ENCODE measurements at places on chromosomes 2 and 18.
A peak's percentile ranks its signal among the peaks of the same experiment; 100 is the strongest.

DNA sequence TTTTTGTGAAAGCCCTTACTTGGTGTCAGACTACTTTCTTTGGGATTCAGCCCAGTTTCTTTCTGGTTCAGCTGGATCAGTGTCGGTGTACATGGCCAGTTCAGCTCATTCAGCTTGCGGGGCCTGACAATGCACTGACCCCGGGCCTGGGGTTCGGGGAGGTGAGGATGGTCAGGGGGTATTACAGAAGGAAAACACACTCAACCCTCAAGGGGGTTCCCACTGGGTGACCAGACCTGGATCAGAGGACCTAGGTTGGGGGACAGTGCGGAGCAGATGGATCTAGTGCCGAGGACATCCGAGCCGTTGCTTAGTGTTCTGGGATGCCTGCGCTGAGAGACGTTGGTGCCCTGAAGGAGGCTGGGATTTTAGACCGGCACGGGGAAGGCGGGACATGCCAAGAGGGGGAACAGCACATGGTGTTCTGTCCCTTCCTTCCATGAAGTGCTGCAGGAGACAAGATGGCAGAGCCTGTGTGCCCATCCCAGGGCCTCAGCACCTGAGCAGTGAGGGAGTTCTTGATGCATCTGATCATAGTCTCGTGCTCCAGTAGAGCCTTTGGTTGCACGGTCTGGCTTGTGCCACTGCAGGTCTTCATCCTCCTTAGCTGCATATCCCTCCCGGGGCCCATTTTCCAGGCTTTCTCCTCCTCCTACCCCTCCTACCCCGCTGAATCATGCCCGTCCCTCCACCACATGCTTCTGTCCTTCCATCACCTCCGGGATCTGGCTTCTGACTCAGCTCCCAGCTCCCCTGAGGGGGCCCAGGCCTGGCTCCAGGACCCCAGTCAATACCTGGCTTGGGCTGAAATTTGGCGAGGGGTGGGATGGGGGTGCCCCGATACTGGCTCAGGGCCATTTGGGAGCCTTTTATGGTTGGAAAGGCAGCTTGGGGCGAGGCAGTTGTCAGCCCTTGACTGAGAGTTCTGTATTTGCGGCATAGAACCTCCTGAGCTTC, 18.0 kb downstream of the SPEG start:
- no peak for DNase-seq

DNA sequence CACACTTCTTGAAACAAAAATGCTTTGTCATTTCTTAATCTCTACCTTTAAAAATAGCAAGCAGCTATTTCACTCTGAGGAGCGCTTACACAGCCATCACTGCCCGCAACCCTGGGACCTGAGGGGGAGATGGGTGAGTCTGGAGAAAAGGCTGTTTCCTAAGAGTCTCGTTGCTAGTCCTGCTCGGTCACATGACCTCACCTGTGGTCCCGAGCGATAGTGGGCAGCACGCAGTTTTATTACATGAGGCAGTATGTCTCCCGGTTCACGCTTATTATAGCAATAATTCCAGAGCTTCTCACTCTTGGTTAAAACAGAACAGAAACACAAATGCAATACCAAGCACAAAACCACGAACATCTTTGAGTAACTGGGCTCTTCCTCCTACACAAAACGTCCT, 105.3 kb downstream of the ZNF516 start:
- no peak for DNase-seq

DNA sequence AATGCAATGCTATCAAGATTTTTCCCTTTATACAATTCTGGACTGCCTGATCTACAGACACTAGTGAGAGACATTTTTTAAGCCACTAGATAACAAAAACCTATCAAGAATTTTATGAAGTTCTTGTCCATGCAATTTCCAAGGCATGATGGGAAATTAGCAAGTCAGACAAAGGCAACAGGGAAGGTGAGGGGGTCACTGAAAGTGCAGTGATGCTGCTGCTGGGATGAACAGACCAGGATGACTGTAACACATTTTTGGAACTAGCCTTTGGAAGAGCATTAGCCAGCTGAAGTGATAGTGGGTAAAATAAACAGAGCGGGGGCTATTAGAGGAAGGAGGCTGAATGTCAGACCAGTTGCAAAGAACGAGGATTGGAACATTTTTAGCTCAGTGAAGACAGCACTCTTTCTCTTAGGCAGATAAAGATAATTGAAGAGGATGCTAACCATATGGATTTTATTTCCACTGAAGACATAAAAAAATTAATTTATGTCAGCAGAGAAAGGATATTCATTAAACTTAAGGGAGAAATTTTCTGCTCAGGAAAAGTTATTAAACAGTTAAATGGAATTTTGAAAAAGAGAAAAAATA, 17.9 kb downstream of the NRXN1 start:
- no peak for DNase-seq

GRCh38 chr2:217360781-217361482, 501.1 kb upstream of the TNP1 start:
- DNase-seq: no peak

- no peak for DNase-seq
Observed at GRCh38 chr2:47531378-47532042, 128.6 kb downstream of the MSH2 start.

DNA sequence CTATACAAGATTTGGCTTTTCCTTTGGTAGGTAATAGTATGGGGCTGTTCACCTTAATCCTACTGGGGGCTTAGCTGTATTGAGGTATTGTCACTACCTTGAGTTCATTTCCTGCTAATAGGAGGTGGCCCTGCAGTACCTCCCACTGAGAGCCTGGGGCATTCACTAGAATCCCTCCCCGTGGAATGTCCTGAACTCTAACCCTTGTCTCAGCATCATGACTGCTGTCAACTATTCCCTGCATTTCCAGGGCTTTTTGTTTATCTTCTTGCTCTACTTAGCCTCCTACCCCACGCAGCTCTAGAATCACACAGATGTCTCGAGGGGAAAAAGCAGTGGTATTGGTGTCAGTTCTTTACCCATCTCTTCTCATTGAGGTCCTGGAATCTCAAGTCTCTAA, 542.3 kb downstream of the METTL4 start:
- DNase-seq: no peak

GRCh38 chr2:142463047-142463446, 332.2 kb upstream of the LRP1B start:
- no peak for DNase-seq

DNA sequence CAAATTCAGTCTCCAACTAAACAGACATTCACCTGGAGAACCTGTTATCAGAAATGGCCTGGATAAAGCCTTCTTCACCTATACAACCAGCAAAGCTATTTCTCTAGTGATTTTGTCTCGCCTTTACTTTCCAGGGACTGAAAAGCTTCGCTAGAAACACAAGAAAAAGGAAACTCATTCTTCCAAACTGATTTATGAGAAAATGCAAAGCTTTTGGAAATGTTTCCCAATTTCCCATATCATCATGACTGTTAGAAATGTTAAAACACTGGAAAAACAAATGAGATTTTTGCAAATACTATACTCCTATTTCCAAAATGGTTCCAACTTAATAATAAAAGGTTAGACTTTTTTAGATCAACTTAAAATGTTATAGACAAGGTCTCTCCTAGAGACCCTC, 218.7 kb downstream of the PAX3 start:
- DNase-seq: no peak

DNA sequence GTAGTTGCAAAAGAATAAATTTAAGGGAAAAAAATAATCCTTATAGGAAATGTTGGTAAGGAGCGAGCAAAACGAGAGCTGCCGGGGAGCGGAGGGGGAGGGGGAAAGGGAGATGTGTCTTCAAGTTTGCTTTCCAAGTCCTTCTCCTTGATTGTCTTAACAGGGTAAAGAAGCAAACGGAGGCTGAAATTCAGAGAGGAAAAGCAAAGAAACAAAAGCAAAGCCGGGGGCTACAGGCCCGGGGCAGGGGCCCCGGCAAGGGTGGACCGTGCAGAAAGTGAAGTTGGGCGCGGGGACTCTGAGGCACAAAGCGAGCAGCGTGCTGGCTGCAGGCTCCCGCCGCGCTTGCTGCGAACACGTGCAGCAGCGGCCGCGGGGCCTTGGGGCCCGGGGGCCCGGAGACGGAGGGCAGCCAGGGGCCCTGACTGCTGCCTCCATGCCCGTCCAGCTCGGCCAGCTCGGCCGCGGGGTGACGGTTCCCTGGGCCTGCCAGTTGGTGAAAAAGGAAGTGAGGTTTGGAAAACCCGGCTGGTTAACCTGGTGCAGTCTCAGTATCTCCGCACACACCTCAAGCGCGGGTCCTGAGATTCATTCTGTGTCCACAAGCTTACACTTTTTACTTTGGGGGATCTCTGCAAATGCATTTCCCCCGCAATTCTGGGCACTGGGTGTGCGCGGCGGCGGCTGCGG, 4.1 kb downstream of the BCL11A start:
- DNase-seq: no peak

DNA sequence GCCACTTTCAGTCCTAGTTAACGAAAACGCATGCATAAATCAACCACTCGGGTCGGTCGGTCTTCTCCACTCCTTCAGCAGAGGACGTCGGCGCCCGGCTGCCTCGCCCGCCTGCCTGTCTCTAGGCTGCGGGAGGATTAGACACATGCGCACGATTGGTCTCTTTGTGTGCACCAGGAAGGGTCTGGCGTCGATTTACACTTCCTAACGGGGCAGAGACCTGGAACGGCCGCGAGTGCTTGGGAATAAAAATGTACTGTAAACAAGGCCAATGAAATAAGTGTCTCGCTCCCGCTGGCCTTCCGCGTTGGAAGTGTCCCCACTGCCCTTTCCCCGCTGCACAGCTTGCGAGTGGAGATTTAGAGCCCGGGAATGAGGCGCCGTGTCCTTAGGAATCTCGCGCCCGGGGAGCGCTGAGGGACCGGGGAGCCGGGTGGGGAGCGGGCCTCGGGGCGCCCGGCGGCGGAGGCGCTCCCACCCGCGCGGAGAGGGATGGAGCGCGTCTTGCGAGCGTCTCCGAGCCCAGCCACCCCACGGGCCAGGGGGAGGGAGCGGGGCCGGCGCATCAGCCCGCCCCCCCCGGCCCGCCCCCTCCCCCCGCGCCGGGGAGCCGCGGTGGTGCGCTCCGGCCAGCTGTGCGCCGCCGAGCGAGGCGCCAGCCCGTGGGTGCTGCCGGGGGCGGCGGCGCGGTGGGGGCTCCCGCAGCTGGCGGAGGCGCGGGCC, at the start of gene DOK6:
Gene DOK6, plus strand, starts transcription at position 636 of the 723 bp plus-strand sequence.
- peak; percentile 85 for DNase-seq

- DNase-seq: no peak
Observed at GRCh38 chr2:161367675-161368074, 48.4 kb upstream of the TBR1 start.

DNA sequence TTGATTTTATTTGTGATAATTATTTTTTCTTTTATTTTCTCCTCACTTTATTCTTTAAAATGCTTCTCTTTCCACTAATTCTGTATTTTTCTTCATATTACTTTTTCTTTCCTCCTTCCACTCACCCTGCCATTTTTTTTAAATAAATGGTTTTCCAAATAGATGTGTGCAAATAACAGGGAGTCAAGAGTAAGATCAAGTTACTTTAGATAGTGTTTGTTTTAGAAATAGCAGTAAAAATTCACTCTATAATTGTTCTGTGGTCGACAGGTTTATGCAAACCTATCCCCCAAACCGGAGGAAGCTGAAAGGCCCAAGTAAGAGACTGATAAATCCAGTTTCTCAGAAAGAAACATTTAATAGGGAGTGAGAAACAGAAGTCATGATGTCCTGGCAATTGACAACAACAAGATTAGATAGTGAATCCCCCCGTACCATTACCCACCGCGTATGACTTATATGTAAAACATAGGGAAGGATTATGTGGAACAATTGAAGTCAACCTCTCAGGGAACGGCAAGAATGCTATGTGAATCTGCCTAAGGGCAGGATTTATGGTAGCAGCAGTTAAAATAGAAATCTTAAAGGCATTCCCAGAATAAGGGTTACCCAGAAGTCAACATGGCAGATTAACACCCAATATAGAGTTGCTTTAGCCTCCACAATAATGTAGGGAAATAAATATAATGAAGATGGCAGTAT, 75.5 kb downstream of the KYNU start:
- no peak for DNase-seq

Data from NCI-H187 treated with DMSO at 0.1 percent for 48 hours (cell line).